ENCODE measurements at places on chromosomes 2 and 18.

- no peak for DNase-seq
Observed at GRCh38 chr2:41337956-41338355, 709.9 kb upstream of the PKDCC start.

DNA sequence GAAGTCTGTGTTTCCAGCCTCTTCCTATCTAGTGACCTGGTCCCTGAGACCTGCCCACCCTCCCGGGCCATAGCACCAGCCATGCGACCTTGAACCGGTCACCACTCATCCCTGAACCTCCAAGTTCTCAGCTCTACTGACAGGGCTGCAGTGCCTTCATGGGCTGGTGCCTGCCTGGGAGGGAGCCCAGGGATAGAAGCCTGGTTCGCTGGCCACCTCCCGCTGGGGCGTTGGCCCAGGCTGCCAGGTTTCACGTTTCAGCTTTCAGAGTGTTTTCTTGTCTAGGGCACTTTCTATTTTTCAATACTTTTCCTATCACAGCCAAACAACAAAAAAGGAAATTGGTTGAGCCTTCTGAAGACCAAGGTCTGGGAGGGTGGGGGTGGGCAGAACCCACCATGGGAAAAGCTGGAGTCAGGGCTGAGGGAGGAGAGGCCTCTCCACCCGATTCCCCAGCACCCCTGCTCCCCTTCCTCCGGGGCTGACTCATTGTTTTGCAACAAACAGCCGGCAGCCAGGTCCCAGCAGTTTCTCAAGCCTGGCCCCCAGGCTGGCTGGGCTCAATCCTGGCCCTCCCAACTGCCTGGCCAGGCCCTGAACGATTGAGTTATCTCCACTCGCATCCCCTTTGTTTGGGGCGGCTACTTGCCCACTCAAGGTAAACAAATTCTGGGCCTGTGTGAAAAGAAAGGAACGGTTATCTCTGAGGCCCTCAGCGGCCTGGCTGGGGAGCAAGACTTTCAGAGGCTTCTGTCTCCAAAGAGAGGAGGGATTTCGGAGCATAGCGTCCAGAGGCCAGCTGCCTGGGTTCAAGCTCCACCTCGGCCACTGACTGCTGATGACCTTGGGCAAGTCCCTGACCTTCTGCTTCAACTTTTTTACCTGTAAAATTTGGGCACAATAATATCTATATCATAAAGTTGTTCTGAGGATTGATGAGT is 47.5 kb downstream of the ZFP36L2 start:
- no peak for DNase-seq

- DNase-seq = no peak
Observed at GRCh38 chr18:8561123-8561910, 47.9 kb upstream of the RAB12 start.

GRCh38 chr2:224982910-224983711 is 59.2 kb downstream of the DOCK10 start:
- peak; percentile 57 for DNase-seq

- DNase-seq = no peak
Observed at GRCh38 chr2:66317268-66317890, 117.5 kb upstream of the MEIS1 start.

DNA sequence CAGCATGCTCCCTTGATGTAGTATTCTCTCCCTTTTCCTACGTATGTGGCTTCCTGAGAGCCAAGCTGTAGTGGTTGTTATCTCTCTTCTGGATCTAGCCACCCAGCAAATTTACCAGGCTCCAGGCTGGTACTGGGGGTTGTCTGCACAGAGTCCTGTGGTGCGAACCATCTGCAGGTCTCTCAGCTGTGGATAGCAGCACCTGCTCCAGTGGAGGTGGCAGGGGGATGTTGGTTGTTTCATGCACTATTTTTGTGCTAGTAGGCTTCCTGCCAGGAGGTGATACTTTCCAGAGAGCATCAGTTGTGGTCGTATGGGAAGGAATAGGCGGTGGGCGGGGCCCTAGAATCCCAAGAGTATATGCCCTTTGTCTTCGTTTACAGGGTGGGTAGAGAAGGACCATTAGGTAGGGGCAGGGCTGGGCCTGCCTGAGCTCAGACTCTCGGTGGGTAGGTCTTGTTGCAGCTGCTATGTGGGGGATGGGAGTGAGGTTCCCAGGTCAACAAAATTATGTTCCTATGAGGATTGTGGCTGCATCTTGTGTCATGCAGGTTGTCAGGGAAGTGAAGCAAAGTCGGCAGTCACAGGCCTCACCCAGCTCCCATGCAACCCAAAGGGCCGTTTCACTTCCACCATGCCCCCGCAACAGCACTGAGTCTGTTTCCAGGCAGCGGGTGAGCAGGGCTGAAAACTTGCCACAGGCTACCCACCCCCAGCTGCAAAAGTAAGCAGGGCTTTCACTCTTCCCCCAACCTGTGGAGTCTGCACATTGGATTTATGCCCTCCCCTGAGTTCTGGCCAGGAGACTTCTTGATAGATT is 1139.5 kb downstream of the BCL11A start:
- DNase-seq = peak; percentile 43

- DNase-seq = no peak
Observed at GRCh38 chr2:240254337-240255164, 114.1 kb upstream of the OTOS start.

GRCh38 chr2:86123328-86123925 is 17.4 kb downstream of the PTCD3 start:
- no peak for DNase-seq

- no peak for DNase-seq
Observed at GRCh38 chr2:232117413-232117812, 155.9 kb downstream of the DIS3L2 start.

DNA sequence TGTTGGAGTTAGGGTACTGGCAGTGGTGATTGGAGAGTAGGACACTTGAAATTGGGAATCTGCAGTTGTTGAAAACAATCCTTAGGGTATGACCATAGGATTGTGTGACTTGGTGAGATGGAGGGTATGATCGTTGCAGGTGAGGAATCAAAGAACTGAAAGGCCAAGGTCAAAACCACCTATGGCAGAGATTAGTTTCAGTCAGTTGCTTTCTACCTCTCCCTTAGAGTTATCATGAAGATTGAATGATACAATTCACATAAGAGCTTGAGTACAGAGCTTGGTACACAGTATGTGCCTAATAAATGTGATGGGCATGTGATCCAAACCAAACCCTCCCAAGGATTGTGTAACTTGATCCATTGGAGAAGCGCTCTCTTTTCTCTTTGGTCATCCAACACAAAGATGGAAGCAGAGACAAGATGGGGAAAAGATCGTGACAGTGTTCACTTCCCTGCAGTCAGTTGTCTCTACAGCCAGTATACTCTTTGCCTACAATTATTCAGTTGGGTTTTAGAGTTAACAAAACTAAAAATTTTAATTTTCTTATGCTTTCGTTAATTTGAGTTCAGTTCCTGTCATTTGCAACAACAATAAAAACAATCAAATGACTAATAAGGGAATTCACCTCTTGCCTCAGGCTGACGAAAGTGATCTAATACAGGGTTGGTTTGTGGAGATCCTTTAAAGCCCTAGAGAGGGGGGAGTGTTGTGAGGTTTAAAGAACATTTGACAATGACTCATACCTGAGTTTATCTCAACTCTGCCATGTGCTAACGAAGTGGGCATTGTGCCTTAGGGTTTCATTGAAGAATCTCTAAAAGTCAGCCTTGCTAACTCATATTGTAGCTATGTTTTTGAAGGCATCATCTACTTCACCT is 14.8 kb upstream of the SMAD2 start:
- no peak for DNase-seq

DNA sequence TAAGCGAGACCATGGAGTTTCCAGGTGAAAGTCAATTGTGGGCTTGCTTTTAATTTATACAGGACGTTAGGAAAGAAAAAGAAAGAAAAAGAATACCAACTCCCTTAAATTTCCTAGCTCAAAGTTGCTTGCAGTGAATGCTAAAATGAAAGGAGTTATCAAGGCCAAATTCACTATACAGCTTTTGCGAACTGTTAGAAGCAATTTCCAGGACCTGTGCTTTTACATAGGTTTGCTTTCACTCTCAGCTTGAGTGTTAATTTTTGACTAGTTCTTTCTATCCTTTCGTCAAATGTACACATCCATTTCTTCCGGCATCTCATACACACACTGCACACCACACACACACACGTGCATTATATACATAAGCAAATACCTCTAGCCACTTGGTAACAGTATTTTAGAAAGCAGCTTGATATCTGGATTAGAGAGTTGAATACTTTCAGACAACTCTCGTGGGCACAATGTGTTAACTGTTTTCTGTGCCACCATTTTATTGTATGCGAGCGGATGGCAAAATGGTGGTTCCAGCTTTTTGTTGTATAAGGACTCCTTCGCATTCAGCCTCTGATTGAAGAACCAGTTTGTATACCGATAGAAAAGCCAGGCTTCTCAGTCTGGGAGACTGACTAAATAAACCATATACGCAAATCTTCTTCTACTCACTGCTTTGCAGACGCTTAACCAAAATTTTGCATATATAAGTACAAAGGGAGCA is 381.8 kb downstream of the MTX2 start:
- no peak for DNase-seq

GRCh38 chr18:21831413-21831831 is 90.8 kb downstream of the MIB1 start:
- no peak for DNase-seq

DNA sequence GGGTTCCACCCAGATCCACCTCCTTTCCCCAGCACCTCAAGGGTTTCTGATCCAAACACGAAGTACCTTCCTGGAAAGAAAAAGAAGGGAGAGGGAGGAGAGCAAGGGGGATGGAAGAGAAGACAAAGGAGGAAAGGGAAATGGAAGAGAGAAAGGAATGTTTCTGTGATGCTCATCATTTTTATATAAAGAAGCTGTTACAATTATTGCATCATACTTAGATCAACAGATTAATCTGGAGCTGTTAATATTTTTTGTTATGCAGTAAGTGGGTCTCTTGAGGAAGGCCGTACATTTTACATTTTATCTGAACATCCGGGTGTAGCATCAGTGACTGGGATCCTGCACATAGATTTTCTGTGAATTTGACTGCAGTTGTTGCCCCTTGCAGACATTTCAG is 60.6 kb upstream of the NEDD4L start:
- DNase-seq = no peak

DNA sequence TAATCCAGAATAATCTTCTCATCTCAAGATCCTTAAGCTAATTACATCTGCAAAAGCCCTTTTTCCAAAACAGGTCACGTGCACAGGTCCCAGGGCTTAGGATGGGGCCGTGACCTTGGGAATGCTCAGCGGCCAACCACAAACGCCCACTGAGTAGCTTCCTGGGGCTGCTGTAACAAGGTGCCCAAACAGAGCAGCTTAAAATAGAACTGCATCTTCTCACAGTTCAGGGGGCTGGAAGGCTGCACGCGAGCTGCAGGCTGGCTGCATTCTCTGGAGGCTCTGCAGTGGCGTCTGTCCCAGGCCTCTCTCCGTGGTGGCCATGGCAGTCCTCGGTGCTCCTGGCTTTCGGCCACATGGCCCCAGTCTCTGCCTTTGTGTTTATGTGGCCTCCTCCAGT is 31.9 kb downstream of the ADI1 start:
- no peak for DNase-seq

DNA sequence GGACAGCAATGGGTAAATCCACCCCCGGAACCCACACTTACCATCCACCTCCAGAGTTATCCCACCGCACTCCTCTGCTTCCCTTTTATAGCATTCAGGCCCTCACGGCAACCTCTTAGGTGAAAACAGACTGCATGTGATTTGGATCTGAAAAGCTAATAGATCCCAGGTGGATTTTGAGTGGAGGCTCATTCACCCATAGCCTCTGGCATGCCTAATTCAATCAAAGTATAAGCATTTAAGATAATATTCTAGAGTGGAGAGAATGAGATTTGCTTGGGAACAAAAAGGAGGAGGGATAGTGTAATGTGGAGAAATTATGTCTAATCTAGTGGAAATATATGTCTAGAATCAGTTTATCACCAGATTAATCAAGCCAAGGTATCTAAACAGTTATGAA is 17.1 kb downstream of the SLC14A1 start:
- DNase-seq = no peak

- no peak for DNase-seq
Observed at GRCh38 chr2:237184919-237185552, 99.3 kb downstream of the COPS8 start.

- DNase-seq = peak; percentile 39
Observed at GRCh38 chr2:71226096-71226964, 573 bp downstream of the PAIP2B start.

GRCh38 chr18:45494811-45495210 is 120.5 kb upstream of the SLC14A2 start:
- no peak for DNase-seq

DNA sequence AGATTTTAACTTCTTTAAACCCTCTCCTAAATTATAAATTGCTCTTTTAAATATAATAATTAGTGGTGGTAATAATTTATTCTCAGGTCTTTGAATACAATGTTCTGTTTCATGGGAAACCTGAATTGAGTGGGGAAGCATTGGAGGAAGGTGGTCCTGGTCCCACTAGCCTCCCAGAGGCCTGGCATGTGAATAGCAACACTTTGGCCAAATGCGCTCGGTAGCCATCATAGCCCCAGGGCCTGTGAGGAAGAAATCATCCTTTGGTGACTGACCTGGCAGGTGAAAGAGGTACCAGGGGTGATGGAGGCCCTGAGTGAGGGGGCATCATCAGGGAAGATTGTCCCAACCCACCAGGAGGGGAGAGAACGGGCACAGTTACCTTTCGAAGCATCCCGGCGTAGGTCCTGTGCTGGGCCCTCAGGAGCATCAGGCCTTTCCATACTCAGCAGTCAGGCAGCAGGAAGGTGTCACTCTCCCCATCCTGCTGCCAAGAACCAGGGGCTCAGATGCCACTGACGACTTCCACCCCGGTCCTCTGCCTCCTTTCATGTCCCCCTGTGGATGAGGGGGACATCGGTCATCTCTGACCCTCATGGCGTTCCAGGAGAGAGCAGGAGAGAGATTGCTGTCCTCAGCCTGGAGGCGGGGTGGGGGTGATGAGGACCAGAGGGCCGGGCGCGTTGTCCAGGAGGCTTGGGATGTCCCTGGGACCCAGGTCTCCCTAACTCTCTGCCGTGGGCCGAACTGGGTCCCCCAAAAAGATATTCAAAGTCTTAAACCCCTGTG is 78.6 kb upstream of the HPCAL1 start:
- DNase-seq = no peak

- no peak for DNase-seq
Observed at GRCh38 chr2:71674158-71674851, 220.9 kb downstream of the DYSF start.

- peak; percentile 85 for DNase-seq
Observed at GRCh38 chr18:59063300-59063906, 76.3 kb upstream of the SEC11C start.

- DNase-seq = no peak
Observed at GRCh38 chr2:54859997-54860701, 136.7 kb downstream of the EML6 start.

DNA sequence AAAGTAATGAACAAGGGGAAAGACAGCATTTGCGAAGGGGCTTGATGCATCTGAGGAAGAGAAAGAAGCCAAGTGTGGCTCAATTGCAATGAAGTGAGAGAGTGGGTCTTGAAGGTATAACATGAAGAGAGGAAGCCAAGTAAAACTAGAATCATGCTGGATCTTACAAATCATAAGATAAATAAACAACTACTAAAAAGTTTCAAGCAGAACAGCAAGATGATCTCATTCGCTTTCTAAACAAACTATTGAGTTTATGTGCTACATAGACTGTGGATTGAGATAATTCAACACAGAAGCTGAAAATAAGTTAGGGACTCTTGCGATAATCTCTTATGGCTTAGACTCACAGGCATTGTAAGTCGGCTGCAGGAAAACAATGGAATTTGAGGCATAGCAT is 1310.5 kb upstream of the NRXN1 start:
- DNase-seq = no peak

- no peak for DNase-seq
Observed at GRCh38 chr2:16625759-16626158, 39.9 kb downstream of the CYRIA start.

- DNase-seq = no peak
Observed at GRCh38 chr2:83633423-83633822, 825.7 kb downstream of the SUCLG1 start.
